ENCODE measurements at places on chromosomes 13 and 19. TPM values are rescaled to one million over a fixed set of nuclear protein-coding genes. Genes with fewer than 3 reads are reported as not detected.

DNA sequence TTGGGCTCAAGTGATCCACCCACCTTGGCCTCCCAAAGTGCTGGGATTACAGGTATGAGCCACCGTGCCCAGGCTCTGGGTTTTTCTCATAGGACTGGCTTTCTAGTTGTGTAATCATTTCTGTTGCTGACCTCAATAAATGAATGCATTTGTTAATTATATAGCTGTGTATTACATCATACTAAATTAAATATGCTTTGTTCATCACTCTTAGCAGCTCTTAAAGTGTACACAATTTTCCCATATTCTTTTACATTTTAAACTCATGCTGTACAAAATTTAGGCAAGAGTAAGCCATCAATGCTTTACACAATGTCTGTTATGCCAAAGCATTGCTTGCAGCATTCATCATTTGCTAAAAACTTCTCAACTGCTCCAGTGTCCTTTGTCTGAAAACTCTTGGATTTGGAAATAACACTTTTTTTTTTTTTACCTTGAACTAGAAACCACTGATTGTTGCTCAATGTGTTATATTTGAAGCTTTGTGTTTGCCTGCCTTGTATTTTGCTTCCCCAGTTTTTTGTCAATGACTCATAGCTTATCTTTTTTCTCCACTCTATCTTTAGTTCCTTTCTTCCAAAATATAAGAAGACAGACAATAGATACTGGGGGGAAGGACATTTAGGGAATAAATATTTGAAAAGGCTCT lies 31.4 kb downstream of the CCDC122 start:
- no peak for ATAC-seq

DNA sequence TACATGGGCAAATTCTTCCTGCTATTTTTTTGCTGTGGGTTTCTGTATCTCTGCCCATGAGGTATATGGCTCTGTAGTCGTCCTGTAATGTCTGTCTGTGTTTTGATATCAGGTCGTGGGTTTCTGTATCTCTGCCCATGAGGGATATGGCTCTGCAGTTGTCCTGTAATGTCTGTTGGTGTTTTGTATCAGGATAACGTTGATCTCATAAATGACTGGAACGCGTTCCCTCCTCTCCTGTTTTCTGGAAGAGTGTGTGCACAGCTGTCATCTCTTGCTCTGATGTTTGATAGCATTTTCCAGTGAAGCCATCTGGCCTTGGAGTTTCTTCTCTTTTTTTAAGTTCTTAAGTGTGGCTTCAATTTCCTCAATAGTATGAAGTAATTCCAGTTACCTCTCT lies 57.2 kb downstream of the SOX1 start:
- ATAC-seq: no peak

DNA sequence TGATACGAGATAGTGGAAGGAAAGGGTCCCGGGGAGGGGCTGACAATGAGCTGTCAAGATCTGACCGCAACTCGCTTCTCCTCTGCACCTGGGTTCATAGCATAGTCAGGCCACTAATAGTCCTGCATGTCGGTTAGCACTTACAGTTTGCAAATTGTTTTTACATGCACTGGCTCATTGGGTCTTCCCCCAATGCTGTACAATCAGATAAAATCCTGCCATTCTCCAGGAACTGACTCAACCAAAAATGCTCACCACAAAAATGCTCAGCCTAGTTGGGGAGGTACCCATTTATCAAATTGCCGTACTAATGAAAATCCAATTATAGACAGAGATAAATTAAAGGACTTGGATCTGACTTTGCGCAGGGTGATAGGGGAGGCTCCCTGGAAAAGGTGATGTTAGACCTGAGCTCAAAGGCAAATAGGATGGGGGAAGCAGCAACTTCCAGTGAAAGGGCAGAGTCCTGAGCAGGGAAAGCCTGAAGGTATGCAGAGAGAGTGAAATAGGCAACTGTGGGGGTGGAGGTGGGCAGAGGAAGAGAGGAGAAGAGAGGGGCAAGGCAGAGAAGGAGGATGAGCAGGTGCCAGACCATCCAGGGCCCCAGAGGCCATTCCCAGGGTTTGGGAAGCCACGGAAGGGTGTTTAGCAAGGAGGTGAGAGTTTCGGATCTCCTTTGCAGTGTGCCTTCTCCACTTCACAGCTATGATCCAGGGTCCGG lies 326.1 kb upstream of the TSHZ3 start:
- ATAC-seq: no peak

GRCh38 chr13:25874907-25875306 lies 176.9 kb downstream of the SHISA2 start:
- peak; percentile 43 for ATAC-seq

DNA sequence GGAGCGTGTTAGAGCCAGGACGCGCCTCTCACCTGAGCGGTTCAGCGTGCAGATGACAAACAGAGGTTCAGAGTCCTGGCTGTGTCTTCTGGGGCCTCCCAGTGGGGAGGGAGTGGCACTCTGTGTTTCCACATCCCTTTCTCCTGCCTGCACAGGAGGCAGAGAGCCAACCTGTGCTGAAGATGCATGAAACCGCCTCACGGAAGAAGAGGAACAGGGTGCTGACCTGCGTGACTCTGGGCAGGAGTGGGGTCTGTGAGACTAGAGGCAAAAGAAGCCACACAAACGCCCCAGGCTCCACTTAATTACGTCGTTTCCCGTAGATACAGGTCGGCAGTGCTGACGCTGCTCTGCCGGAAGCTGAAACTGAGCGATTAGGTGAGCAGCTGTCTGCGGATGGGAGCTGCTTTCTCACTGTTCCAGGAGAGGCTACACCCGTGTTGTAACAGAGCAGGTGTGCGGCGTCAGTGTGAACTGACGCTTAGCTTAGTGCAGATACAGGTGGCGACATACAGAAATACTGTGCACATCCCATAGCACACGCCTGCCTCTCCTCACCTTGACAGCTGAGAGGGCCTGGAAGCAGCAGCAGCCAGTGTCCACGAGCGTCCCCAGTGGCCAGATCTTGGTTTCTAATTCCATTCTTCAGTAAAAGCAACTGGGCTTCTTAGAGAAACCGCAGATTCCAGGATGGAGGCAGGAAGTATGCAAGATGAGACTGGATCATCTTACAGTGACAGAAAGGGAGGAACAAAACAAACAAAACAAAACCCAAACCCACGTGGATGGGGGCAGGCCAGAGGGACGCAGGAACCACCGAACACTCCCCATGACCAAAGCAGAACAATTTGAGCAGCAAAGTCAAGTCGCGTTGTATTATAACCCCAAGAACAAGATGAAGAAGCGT lies 37.7 kb upstream of the MCF2L start:
- no peak for ATAC-seq

DNA sequence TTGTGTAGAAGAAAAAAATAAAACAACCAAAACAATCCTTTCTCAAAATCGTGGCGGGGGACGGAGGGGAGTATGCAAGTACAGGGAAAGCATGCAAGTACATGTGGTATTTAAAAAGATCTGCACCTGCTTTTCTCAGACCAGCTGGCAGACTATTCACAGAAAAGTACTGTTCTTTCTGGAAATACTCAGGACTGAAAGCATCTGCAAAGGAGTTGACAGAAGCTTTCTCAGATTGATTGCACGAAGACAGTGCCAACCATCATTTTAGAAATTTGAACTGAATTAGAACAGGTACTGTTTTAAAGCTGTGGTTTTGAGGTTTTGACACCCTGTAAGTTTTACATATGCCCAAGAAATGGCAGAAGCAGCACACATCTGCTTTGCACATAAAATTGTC lies 19.8 kb upstream of the PCDH8 start:
- no peak for ATAC-seq

- ATAC-seq: no peak
Measured at GRCh38 chr13:63838366-63839110, 2422.9 kb upstream of the PCDH20 start.

The EHD2 gene
- 0.35 TPM for total RNA-seq

The WDR88 gene
- total RNA-seq: not detected

The EBI3 gene
- 23.6 TPM for total RNA-seq

DNA sequence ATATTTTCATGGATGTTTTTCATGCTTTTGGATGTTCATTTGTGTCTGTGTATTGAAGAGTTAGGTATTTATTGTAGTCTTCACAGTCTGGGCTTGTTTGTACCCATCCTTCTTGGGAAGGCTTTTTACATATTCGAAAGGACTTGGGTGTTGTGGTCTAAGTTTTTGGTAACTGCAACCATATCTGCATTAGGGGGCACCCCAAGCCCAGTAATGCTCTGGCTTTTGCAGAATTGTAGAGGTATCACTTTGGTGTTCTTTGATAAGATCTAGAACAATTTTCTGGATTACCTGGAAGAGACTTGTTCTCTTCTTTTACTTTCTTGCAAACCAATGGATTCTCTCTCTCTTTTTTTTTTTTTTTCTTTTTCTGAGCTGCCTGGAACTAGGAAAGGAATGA lies 581.3 kb downstream of the DACH1 start:
- no peak for ATAC-seq

- no peak for ATAC-seq
Measured at GRCh38 chr19:5957170-5957569, 20.8 kb downstream of the RANBP3 start.

GRCh38 chr13:46630431-46631178 lies 77.6 kb downstream of the LRCH1 start:
- no peak for ATAC-seq

DNA sequence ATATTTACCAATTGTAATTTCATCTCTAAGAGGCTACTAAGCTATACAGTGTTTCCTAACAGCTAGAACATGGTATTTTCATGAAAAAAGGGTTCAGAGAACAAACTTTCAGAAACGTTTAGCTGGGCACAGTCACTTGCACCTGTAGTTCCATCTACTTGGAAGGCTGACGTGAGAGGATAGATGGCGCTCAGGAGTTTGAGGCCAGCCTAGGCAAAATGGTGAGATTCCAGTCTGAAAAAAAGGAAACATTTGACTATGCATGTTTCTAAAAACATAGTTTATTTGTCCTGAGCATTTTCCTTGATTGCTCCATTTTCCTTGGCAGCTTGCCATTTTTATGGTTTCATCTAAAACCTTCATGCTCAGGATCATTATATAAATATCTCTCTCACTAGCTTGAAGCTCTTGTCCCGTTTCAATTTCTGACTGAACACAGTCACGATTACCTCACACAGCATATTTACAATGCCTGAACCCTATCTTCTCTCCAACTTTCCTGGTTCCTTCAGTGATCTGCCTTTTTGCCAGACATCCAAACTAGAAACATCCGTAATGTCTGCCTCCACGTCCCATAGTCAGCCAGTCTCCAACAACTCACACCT lies 200.8 kb downstream of the RGCC start:
- ATAC-seq: no peak

DNA sequence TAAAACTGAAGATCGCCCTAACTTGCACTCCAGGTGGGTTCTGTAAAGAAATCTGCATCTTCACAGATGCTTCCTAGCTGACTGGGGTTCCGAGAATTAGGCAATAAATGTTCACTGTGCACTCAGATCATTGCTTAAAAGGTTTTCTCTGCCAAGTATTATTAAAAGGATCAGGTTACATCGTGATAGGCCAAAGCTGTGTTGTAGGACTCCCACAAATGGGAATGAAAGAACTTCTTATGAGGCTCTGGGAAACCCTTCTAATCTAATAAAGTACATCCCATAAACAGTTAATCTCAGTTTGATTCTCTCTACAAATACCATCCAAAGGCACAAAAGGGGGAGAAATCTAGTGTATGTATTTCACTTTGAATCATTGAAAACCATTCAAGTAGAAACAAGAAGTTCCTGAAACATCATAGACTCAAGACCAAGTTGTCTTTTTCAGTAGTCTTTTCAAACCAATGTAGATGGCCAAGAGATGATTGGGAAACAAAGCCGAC lies 7.1 kb upstream of the POU4F1 start:
- no peak for ATAC-seq

- ATAC-seq: no peak
Measured at GRCh38 chr19:39807846-39808364, 26.1 kb downstream of the DYRK1B start.

DNA sequence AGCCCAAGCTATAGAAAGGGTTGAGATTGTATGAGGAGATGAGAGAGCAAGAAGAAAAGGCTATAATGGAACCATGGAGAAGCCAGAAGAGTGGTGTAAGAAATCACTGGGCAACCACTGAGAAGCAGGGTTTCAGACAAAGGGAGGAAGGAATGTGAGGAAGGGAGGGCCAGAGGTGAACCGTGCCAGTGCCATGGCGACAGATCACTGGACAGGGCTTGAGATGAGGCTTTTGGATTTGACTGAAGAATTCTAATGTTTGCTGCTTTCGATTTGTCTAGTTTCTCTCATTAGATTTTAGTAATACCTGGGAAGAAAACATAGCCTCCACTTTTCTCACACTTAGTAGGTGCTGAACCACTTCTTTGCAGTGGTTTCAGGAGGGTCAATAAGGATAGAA lies 6.3 kb upstream of the GPR183 start:
- peak; percentile 13 for ATAC-seq

DNA sequence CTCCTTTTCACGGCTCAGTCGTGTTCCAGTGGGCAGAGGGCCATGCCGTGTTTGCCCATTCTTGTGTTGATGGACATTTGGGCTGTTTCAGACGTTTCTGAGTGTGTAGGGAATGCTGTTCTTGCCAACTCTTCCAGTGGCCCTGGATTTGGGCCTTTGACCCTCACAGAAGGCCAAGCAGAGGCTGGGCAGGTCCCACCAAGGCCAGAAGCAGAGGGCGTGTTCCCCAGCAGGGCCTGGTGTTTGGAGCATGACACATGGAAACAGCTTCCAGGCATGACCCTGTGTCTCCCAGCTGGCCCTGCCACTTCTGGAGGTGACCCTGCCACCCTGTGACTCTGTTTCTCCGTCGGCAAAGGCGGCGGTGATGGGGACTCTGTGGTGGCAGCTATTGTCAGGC lies 35.9 kb downstream of the EFNA2 start:
- no peak for ATAC-seq

GRCh38 chr13:95247852-95248251 lies 53.4 kb downstream of the ABCC4 start:
- ATAC-seq: no peak

- ATAC-seq: no peak
Measured at GRCh38 chr13:113148940-113149503, 9.4 kb upstream of the PROZ start.

- no peak for ATAC-seq
Measured at GRCh38 chr13:30465343-30465592, 468 bp downstream of the HMGB1 start.

- ATAC-seq: no peak
Measured at GRCh38 chr19:2703691-2704216, 1.3 kb upstream of the GNG7 start.

DNA sequence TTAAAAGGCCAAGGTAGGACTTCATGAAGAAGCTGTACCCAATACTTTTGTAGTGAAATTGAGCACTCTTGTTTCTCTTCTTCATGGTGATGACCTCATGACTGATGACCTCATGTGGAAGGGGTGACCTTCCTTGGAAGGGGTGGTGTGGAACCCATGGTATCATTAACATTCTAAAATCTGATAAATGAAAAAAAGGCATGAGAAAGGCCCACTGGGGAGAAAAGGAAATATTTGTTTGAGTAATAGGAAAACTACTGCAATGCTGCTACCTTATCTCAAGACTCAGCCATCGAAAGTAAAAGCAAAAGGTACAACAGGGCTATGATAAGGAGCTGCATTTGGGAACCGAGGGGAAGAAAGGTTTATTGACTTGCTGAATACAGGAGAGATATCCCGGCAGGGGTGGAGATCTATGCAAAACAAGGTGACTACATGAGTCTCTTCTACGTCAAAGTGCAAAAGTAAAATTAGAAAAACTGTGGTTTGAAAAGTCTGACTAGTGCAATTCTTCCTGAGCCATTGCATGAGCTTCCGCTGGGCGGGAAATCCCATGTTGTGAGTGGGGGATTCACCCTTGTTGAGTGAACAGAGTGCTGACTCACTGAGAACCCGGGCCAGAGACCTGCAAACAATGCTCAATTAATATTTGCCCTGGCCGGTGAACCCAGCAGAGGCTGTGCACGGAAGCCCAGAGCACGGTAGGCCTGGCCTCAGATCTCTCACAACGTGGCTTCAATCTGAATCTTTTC lies 138.9 kb upstream of the RFC3 start:
- peak; percentile 93 for ATAC-seq

The SHD gene
- total RNA-seq: not detected
